AG04450 (cell line): ENCODE measurements at places on chromosomes 3 and 15. TPM values are rescaled to one million over a fixed set of nuclear protein-coding genes. Genes with fewer than 3 reads are reported as not detected.

GRCh38 chr15:98983334-98983733 lies 24.3 kb downstream of the PGPEP1L start:
- peak; percentile 34 for DNase-seq

GRCh38 chr3:141338881-141339280 lies 29.4 kb upstream of the ZBTB38 start:
- DNase-seq = no peak

DNA sequence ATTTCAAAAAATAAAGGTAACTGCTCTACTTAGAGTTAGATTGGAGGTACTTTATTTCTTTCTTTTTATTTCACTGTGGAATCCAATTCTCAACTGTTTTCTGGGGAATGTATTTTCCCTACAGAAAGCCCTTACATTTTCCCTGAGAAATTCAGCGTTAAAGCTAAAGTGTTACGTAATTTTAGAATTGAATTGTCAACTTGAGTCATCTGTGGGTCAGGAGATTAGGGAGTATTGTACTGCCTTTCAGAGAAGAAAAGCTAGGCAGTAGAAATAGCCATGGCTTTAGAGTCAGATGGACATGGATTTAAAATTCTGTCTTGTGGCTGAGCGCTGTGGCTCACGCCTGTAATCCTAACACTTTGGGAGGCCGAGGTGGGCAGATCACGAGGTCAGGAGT lies 728.6 kb downstream of the ROBO1 start:
- no peak for DNase-seq

DNA sequence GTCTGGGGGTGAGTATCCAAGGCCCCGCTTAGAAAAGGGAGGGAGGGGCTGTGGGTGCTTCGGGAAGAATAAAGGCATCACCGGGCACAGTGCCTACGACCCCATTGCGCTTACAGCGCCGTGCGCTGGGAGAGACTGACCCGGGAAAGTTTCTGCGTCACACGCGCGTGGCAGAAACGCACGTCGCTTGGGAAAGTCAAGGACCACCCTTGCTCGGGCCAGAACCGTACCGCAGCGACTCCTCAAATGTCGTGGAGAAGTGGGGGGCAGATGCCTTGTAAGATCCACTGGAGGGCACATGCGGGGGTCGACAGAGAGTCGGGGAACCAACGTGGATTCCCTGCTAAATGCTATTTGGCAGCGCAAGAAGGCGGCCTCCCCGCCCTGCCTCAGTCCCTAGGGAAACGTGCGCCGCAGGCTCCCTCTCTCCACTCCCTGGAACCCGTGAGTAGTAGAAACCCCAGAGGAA lies 2.4 kb downstream of the ADAMTS9 start:
- no peak for DNase-seq

DNA sequence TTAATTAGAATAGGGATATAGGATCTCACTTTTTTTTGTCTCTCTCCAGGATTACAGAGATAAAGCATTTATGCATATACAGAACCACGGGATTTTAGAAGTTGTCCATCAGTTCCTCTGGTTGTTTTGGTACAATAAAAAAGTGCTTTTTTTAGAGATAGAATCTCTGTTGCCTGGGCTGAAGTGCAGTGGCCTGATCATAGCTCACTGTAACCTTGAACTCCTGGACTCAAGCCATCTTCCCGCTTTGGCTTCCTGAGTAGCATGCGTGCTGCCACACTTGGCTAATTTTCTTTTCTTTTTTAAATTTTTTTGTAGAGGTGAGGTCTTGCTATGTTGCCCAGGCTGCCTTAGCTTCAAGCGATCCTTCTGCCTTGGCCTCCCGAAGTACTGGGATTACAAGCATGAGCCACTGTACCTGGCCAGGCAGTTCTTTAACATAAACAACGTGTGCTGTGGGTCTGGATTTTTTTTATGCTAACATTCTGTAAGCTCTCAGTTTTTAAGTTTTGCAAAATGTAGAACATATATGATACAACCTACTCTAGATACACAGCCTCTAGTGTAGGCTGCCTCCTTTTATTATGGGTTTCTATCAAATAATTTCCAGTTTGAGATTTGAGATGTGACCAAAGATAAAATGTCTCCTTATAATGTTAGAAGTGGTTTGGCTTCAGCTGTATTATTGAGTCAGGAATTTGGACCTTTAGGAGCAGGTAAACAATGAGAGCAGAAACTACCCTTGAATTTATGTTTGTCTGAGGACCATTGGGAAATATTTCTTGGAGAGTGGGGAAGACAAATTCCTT lies 57.4 kb upstream of the ULK4 start:
- no peak for DNase-seq

DNA sequence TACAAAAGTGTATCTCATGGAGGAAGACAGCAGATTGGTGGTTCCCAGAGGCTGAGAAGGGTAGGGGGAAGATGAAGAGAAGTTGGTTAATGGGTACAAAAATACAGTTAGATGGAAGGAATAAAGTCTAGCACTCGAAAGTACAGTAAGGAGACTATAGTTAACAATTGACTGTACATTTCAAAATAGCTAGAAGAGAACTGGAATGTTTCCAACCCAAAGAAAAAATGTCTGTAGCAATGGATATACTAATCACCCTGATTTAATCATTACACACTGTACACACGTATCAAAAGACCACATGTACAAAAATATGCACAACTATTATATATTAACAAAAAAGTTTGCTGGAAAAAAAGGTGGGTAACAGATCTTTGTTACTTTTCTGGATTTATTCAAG lies 57.3 kb downstream of the THRB start:
- DNase-seq = no peak

- DNase-seq = no peak
These were observed 17.3 kb downstream of the GTPBP8 start for GRCh38 chr3:113008117-113008516.

Gene GOLGA8G
- polyA plus RNA-seq = not detected in 2 replicates

Gene CLRN1
- polyA plus RNA-seq = not detected in 2 replicates

Gene TIMP4
- polyA plus RNA-seq = 2.9 and 3.6 TPM in 2 replicates

Gene CD200R1
- polyA plus RNA-seq = not detected in 2 replicates
